ENCODE measurements at places on chromosomes 12 and 14.
A peak's percentile ranks its signal among the peaks of the same experiment; 100 is the strongest.

- DNase-seq, result no peak
Observed at GRCh38 chr12:114473717-114474116, 67.8 kb upstream of the TBX5 start.

- no peak for DNase-seq
Observed at GRCh38 chr12:12877781-12878455, 13.4 kb upstream of the GPRC5A start.

DNA sequence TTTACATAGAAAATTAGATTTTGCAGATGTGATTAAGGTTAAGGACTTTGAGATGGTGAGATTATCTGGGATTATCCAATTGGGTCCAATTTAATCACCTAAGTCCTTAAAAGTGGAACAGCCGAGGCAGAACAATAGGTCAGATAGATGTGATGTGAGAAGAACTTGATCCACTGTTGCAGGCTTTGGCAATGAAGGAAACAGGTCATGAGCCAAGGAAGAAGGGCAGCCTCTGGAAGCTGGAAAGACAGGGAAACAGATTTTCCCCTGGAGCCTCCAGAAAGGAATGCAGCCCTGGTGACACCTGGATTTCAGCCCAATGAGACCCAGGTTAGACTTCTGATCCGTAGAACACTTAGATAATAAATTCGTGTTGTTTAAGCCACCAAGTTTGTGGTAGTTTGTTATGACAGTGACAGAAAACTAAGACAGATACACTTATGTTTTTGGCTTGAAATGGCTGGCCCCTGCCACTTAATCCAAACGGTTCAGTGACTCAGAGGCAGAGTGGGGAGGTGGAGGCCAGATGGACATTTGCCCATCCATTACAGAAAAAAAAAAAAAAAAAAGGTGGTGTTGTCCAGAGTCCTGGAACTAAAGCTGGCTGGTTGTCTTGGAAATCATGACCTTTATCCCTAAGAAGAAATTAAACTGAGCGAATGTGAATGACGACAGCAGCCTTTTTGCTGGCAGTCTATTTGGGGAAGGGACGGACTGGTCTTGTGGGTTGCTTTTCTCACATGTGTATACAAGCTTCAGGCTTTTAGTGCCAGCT lies 181.9 kb upstream of the NRXN3 start:
- DNase-seq, result no peak

- peak; percentile 50 for DNase-seq
Observed at GRCh38 chr14:57189070-57189469, 79.6 kb downstream of the EXOC5 start.

- no peak for DNase-seq
Observed at GRCh38 chr14:22544881-22545420, 44.1 kb downstream of the DAD1 start.

DNA sequence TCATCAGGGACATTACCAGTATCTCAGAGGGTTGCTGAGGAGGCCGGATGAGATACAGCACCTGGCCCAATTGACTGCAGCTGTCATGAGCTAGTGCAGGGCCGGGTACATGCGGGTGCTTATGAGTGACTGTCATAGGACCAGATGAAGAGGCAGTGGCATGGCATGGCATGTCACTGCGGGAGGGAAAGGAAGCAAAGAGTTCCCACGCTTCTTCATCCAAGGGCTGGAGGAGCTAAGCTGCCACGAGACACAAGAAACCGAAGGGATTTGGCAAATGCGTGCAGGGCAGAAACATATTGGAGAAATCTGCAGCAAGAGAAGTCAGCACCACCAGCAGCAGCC lies 10.7 kb upstream of the GPX2 start:
- DNase-seq, result no peak

DNA sequence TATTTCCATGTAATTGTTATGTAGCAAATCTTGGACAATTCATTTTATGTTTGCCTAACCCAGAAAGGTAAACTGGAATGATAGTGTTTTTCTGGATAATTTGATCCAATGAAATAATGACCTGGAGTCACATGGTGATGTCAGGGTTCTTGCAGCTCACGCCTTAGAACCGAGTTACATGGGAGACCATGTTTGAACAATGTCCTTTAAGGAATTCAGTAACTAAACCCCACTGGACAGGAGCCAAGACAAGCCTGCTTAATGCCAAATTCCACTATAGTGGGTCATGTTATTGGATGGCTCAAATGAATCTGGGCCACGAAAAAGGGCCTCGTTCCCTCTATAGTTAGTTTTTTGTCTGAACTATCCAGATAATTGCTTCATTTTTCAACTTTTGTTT lies 255.8 kb upstream of the HMGA2 start:
- DNase-seq, result no peak

DNA sequence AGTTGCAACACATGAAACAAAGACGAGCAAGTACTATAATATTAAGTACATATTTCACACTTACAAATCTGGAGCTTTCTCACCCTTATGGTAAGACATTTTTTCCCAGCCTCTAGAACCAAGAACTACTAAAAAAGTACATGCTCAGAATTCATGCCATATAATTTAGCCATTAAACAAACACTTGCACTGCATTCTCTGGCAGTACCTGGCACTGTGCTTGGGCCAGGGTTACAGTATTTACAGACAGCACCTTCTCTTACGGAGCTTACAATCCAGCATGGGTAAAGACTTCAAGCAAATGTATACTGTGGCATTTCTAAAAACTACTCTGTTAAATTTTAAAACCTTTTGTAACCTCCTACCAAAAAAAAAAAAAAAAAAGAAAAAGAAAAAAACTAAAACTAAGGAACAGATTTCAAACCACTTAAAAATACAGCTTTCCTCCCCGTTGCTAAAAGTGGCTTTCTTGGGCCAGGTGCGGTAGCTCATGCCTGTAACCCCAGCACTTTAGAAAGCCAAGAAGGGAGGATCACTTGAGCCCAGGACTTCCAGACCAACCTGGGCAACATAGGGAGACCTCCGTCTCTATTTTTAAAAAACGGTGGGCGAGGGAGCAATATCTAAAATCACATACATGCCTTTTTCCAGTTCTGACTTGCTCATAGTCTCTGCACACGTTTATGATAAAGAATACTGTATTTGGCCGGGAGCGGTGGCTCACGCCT lies 956 bp downstream of the GNPTAB start:
- DNase-seq, result no peak

DNA sequence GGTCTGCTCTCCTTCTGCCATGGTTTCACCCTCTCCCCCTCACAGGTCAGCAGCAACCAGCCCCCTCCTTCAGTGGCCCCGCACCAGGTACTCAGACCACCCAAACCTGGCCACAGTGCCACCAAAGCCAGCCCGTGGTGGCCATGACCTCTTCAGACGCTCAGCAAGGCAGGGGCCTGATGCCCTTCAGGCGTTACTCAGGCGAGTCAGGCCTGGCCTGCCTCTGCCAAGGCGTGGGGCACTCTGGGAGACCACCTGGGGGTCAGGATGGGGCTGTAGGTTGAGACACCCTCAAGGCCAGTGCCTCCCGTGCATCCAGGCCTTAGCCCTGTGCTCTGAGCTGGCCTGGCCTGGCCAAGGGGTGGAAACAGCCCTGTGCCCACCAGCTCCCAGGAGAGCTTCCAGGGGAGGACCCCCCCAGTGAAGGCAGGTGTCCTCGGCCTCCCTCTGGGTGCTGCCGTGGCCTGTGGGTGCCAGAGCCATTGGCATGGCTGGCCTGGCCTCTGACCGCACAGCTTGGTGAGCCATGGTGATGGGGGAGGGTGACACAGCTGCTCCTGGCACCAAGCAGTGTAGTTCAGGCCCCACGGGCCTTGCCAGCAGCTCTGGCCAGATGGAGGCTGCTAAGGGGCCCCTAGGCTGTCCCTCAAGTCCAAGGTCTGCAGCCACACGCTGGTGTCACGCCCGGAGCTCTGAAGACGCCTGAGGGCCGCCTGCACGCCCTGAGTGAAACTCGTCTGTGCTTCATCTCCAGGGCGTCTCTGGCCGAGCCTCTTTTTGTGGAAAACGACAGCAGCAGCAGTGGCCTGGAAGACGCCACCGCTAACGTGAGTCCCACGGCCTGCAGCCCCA lies 15.1 kb downstream of the XRCC3 start:
- no peak for DNase-seq

GRCh38 chr12:60257063-60257462 lies 661.2 kb downstream of the SLC16A7 start:
- no peak for DNase-seq

- no peak for DNase-seq
Observed at GRCh38 chr14:50839048-50839447, 8.1 kb upstream of the NIN start.

DNA sequence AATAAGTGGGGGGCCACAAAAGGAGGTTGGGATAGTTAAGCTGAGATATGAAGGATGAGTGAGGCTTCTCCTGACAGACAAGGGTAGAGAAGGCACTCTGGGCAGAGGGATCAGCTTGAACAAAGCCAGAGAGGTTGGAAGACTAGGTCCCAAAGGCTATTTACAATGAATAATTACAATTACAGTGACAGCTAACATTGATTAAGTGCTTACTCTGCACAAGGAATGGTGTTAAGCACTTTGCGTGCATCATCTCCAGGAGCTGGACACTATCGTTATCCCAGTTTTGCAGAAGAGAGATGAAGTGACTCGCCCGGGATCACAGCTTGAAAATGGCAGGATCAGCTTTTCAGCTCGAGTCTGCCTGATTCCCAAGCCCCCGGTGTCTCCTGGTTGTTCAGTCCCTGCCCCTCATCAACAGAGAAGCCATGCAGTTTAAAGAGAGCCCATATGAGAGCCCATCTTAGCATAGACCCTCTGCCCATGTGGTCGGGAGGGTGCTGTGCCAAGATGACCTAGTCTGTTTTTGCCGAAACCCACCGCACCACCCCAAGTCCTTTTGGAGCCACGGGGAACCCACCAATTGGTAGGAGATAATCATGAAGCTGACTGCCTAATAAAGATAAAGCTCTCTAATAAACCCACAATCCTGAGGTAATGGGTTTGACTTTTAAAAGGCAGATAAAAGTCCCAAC lies 89.9 kb upstream of the HSPB8 start:
- no peak for DNase-seq

GRCh38 chr12:85951823-85952222 lies 77.7 kb downstream of the NTS start:
- peak; percentile 30 for DNase-seq

GRCh38 chr14:68512088-68512487 lies 280.8 kb downstream of the ZFP36L1 start:
- no peak for DNase-seq

- no peak for DNase-seq
Observed at GRCh38 chr14:32607399-32607798, 278.3 kb downstream of the AKAP6 start.

DNA sequence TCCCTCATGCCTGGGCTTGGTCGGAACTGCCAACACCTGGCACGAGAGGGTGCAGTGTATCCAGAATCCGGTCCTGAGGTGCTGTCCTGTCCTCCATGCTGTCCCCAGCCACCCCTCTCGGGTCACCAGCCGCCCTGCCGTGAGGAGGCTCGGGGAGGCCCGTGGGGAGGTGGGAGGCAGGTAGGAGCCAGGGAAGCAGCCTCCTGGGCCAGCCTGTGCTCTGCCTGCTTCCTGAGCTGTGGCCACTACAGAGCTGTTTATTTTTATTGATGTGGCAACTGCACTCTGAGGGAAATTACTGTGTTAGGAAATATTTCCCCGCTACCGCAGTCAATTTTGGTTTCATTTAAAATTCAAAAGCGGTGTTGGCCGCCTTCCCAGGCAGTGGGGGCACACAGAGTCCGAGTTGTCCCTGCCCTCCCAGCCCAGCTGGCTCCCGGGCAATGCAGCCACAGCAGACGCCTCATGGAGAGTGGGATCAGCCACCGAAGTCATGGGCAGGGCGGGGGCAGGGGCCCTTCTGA lies 18.3 kb downstream of the NOC4L start:
- DNase-seq, result no peak

- DNase-seq, result peak; percentile 28
Observed at GRCh38 chr14:48616931-48617330, 941.5 kb upstream of the MDGA2 start.

DNA sequence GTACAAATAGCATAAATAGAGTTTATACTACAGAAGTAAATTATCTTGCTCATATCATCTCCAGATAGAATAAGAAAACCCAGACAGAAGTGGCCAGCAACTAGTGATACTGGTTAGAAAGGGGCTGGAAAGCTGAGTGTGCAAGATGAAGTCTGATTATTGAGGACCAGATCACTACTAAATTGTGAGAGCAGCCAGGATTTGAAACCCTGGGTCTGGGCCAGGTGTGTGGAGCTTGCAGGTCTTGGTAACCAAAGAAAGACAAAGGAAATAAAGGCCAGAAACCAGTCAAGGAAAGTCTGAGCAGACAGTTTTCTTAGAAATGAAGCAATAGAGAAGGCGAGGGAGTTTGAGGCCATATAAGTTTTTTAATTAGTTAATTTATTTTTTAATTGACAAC lies 611.8 kb downstream of the ETNK1 start:
- no peak for DNase-seq

DNA sequence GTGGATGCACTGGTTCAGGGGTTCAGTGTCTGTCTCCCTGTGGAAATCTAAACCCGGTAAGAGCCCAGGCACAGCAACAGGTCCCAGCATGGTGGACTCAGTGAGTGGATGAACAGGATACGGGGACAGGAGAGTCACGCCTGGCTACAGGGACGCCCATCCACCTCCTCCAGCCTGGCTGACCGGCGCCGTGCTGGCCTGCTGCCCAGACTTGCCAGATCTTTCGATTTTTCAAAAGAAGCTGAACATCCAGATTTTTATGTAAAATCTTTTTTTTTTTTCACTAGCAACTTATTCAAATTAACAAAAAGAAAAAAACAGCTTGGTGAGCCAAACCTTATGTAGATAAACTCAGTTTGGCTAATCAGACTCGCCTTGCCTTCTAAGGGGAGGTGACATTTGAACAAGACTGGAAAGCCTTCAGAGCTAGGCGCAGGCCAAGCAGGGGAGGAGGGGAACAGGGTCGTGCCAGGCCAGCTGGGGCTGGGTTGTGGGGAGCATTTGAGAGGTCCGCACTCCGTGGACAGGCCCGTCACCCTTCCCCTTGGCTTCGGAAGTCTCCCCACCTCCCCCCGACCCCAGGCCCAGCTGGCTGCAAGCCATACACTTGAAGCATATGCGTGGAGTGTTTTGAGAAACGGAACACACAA lies 87.8 kb upstream of the NCOR2 start:
- DNase-seq, result no peak

DNA sequence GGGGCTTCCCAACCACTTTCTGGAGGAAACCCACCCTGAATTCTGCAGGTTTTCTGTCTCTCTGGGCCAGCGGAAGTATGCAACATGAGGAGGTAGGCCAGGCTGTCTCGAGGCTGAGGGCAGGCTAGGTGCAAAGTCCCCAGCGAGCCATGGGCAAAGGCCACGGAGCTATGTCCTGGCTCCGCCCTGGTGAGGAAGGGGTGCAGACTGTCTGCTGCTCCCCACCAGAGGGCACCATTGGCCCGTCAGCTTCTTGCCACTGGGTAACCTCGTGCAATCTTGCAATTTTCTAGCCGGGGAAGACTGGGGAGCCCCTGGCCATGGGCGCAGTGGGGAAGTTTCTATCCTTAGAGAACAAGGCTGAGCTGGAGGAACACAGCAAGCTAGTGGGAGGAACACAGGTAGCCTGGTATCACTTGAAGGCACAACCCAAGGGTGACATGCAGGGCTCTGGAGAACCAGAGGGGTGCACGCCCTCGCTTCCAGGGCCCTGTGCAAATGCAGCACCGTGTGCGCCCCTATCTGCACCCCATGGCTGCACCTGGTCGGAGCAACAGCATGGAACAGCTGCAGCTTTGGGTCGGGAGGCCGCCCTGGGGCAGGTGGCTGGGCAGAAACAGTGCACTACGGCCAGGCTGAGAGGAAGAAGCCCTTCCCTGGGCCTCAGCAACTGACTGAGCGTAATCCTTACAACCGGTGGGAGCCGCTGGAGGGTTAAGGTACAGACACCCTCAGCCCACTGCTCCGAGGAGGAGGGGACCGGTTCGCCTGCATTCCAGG lies 27.6 kb upstream of the RPLP0 start:
- peak; percentile 37 for DNase-seq
